ENCODE measurements at places on chromosomes 7 and 10.

- peak; percentile 85 for DNase-seq
These were observed 281.6 kb upstream of the KLF14 start for GRCh38 chr7:131015657-131015958.

DNA sequence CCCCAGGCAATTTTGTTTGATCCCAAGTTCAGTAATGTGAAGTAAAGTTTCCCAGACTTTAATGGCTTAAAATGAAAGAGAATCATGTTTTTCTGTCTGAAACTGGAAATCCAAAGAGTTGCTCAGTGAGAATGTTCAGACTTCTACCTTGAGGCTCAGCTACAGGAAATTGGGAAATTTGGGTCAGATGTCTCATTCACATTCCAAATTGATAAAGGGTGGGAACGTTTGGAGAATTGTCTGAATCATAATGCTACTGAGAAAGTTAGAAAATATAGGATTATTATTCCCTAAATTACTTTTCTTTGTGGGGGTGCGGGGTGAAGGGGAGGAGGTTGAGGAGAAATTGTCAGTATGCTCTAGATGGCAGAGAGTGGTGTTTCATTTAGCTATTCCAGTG is 773.9 kb downstream of the LRMDA start:
- DNase-seq, result no peak

GRCh38 chr10:125502276-125502675 is 180.7 kb downstream of the TEX36 start:
- DNase-seq, result no peak

GRCh38 chr10:75592151-75592787 is 160.8 kb downstream of the LRMDA start:
- no peak for DNase-seq

DNA sequence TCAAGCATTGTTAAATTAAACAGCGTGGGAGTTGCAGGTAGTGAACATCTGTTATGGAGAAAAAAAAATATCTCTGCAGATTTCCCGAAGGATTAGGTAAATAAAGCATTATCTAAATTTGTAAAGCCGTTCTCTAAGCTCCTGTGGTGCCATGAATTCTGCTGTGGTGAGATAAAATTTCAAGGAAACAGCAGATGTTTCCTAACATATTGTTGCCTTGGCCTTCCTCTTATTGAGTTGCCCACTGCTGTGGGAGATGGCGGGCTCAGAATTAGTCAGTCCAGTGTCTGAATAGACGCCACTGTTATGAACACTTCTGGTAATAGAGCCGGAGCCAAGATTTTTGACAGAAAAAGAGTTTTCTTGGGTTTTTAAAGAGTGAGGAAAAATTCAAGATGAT is 82.6 kb upstream of the ELMO1 start:
- DNase-seq, result no peak

- DNase-seq, result peak; percentile 46
These were observed 193.7 kb downstream of the RNLS start for GRCh38 chr10:88389456-88389855.

Data from HFF-Myc (cell line).